Fibroblast of skin of right quadriceps (primary cell): ENCODE measurements at places on chromosomes 5 and 9.

- DNase-seq, result no peak
Measured at GRCh38 chr9:133842721-133843227, 104.6 kb upstream of the SARDH start.

- DNase-seq, result peak; percentile 66
Measured at GRCh38 chr5:122545986-122546385, 228.9 kb upstream of the SNX2 start.

GRCh38 chr9:22682961-22683699, 236.5 kb downstream of the DMRTA1 start:
- DNase-seq, result peak; percentile 91

DNA sequence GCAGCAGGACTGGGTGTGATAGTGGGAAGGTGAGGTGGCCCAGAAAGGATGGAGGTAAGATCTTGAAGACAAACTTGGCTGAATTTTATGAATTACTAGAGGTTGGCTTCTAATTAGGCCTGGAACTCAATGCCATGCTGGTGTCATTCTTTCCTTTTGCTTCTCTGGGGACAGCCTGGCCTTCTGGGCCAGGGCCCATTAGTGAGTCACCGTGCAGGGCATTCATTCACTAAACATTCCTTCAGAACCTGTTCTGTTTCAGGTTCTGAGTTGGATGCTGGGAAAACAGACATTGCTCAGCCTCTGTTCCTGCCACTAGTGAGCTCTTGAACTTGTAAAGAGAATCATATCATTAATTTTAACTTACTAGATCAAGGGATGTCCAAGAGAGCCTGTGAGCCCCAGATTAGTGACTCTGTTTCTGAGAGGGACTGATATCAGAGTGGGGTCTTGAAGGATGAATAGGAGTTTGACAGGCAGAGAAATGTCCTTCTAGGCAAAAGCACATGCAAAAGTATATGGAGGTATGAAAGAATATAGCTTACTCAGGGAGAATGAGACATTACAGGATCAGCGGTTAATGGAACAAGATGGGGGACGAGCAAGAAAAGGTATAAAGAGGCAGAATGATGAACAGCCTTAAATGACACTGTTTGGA, 66.5 kb downstream of the LHX2 start:
- peak; percentile 10 for DNase-seq

- no peak for DNase-seq
Measured at GRCh38 chr9:131666774-131667173, 73.1 kb downstream of the RAPGEF1 start.

DNA sequence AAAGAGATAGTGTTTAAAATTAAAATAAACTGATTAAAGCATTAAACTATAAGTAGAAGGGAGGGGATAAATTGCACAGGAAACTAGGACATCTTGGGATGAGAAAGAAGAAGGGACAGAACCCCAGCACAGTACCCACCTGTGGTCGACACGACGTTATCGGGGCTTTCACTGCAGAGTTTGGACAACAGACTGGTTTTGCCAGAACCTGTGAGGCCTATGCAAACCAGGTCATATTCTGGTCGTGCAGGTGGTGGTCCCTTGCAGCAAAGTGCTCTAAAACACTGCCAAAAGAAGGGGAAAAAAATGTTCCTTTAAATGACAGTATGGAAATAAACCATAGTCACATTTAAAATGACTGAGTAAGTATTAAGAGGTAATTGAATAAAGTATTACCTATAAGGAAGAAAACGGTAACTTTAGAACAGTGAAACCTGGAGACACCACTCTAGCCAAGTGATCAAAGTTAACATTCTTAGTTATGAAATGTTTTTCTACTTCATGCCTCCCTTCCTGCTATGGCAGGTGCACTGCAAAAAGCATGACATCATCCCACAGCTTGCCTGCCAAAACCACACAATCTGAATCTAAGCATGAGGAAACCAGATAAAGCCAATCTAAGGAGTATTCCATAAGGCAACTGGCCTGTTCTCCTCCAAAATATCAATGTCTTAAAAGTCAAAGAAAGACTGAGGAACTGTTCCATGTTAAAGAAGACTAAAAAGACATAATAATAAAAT, 138.6 kb downstream of the ARL15 start:
- no peak for DNase-seq

- peak; percentile 83 for DNase-seq
Measured at GRCh38 chr9:79581794-79582193, 10.0 kb downstream of the TLE4 start.

DNA sequence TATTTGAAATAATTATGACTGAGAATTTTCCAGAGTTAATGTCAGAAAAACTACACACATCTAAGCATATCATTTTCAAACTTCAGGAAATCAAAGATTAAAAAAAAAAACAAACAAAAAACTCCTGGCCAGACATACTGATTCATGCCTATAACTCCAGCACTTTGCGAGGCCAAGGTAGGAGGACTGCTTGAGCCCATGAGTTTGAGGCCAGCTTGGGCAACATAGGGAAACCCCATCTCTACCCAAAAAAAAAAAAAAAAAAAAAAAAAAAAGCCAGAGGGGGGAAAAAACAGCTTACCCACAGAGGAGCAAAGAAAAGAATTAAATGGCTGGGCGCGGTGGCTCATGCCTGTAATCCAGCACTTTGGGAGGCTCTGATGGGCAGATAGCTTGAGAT, 22.4 kb downstream of the EFCAB9 start:
- no peak for DNase-seq

DNA sequence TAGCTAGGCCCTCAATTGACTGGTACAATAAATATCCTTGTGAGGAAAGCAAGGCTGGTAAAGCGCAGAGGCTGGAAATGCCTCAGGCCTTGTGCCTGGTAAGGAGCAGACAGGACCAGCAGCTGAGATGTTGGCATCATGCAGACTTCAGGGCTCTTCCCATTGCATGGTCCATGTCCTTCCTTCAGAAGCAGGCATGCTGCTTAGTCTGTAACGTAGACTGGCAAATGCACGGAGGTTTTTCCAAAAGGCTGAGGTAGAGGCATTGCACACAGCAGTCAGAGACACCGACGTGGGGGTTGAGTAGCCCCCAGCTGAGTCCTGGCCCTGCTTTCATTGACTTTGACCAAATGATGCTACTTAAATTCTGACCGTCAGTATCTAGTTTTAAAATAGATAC, 87.1 kb downstream of the ADRB2 start:
- no peak for DNase-seq
